ENCODE measurements at places on chromosomes 5 and 9.

DNA sequence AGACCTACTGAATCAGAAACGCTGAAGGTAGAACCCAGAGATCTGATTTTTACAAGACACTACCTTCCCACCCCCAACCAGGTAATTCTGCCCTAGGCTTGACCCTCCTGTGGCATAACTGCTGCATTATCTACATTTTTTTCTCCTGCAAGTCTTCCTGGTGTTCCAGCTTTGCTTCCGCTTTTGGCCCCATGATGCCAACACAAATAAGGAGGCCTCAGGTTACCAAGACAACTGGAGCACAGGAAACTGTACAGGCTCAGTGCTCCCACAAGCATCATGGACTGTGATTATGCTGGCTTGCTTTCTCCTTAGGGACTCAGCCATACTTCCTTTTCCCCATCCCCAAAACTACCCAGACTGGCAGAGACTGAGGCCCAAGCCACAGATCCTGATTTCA lies 6.6 kb upstream of the MSMP start:
- no peak for DNase-seq

DNA sequence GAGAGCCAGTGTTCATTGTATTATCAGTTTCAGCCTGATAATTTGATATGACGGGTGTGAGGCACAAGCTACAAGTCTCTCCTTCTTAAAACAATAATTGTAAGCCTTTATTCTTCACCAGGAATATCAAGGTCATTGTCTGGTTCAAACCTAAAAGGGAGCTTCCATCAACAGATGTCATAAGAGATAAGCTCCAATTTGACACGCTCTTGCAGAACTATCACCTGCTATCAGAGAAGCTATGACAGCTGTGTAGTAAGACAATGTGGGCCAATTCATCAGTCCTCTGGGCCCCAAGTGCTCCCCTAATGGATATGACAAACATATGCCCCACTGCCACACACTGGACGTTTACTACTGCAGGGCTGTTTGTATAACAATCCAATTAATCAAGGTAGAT lies 1010.2 kb upstream of the DMAC1 start:
- DNase-seq: no peak

- DNase-seq: no peak
Measured at GRCh38 chr9:9719373-9720112, 893.3 kb downstream of the PTPRD start.

- no peak for DNase-seq
Measured at GRCh38 chr5:62134811-62135210, 171.2 kb upstream of the KIF2A start.

DNA sequence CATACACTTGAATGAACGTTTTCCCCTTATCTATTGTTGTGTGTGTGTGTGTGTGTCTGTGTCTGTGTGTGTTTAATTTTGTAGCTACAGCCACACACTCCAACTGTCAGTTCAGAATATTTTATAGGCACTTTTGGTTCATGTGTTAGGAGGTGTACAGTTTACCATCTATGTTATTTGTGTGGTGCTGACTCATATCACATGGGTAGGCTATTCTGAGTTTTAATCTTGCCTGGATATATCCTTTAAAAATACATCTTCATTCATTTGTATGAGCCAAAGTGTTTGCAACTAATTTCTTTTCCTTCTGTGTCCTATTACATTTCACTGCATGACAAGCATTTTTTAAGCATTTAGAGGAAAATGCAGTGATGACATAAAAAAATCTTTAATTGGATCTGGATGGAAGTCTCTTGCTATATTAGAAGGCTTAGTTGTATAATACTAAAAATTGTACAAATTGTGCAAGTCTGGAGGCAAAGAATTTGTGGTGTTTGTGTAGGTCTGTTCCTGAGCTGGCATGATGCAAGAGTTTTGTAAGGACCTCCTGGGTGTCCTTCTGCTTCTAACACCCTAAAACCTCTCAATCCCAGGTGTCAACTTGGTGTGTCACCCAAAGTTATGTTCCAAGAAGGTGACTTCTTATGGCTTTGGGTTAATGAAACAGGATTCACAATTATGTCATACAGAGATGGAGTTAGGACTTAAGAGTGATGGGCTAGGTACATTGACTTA lies 52.4 kb upstream of the HMHB1 start:
- DNase-seq: no peak
